Occipital lobe (tissue), 3 donors: ENCODE measurements at places on chromosomes 3 and 15. TPM values are rescaled to one million over a fixed set of nuclear protein-coding genes. Genes with fewer than 3 reads are reported as not detected.

- no peak for DNase-seq
Measured at GRCh38 chr3:17014284-17014683, 129.5 kb downstream of the PLCL2 start.

ACSBG1 gene
- 5.0 TPM for total RNA-seq

IL1RAP gene
- total RNA-seq = 17.3 TPM

DNA sequence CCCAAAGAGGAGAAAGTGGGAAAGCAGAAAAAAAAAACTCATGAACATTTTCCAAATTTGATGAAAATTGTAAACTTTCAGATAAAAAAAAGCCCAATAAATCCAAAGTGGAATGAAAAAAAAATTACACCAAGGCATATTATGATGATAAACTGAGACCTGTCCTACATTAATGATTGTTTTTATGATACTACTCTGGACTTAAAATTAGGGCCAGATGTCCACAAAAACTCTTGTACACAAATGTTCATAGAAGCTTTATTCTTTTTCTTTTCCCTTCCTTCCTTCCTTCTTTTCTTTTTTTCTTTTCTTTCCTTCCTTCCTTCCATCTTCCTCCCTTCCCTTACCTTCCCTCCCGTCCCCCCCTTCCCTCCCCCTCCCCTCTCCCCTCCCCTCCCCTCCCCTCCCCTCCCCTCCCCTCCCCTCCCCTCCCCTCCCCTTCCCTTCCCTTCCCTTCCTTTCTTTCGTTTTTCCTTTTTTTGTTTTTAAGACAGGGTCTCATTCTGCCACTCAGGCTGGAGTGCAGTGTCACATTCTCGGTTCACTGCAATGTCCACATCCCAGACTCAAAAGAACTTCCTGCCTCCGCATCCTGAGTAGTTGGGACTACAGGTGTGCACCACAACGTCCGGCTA lies 243.9 kb downstream of the MEIS2 start:
- DNase-seq = no peak

CAND2 gene
- 14.5 TPM for total RNA-seq

- DNase-seq = no peak
Measured at GRCh38 chr15:55357774-55358173, 38.8 kb downstream of the PIGB start.

DNA sequence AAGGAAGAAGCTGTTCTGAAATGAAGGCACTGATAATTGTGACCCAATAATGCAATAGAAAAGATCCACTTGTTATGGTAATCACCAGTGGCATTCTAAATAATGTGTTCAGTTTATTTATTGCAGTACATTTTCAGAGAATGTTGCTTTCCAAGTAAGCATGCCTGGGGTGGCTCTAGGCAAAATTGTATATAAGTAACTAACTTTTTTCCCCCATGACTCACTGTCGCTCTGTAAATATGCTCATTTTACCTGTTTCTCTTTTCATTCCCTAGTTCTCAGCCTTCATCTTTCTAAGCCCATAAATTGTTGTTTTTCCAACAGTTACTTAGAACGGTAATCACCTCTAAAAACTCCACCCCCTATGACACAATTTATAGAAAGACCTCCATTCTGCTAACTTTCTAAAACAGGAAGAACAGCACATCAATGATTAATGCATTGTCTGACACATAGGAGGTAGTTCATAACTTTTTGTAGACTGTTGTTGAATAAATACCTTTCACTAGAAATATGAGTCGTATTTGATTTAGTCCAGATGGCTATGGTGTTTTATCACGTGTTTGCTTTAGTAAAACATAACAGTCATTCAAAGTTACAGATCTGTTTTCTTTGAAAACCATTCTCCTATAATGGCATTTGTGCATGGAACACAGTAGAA lies 143.1 kb downstream of the LSAMP start:
- DNase-seq = no peak
